ENCODE measurements at places on chromosomes 5 and 9.
A peak's percentile ranks its signal among the peaks of the same experiment; 100 is the strongest.

DNA sequence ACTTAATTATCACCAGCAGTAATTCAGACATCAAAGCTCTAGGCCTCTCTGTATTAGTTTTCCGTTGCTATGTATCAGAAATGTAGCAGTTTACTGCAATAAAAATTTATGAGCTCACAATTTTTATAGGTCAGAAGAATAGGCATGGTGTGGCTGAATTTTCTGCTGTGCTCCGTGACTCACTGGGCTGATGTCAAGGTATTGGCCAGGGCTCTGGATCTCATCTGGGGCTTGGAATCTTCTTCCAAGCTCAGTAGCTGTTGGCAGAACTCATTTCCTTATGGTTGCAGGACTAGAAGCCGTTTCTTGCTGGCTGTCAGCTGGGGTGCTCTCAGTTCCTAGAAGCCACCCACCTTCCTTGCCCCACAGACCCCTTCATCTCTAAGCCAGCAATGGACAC lies 66.3 kb downstream of the PSAT1 start:
- DNase-seq: peak; percentile 57

GRCh38 chr5:59221769-59222168 lies 638.9 kb downstream of the RAB3C start:
- DNase-seq: no peak

DNA sequence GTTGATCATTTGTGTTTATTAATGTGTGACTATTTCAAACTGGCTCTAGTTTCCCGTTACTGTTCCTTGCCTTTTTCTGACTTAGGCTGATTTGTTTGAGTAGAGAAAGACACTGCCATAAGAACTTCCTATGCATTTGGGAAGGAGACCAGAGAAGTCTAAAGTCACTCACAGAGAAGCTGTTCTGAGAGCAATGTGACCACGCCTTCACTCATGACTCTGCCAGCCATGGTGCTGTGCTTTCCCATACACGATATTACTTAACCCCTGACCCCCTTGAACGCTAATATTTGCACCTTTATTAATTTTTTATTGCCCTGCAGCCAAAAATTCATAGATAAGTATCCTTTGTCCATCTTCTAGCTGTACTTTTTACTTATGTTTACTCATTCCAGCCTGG lies 20.9 kb downstream of the SLC28A3 start:
- no peak for DNase-seq

DNA sequence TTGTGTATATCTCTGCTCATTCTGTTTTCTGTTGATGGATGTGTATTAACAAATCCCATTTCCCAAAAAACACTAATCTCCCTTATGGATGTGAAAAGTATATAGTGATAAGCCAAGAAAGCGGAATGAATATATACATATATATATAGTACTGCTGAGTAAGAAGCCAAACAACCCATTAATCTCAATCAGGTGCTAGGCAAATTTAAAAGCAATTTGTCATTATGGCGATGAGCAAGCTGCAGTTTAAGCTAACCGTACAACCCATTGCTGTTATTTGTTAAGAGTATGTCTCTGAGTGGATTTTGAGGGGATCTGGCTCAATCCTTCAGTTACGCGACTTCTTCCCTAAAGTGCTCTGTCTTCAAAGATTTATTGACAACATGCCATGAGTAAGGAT lies 640.4 kb upstream of the ARRDC3 start:
- no peak for DNase-seq

DNA sequence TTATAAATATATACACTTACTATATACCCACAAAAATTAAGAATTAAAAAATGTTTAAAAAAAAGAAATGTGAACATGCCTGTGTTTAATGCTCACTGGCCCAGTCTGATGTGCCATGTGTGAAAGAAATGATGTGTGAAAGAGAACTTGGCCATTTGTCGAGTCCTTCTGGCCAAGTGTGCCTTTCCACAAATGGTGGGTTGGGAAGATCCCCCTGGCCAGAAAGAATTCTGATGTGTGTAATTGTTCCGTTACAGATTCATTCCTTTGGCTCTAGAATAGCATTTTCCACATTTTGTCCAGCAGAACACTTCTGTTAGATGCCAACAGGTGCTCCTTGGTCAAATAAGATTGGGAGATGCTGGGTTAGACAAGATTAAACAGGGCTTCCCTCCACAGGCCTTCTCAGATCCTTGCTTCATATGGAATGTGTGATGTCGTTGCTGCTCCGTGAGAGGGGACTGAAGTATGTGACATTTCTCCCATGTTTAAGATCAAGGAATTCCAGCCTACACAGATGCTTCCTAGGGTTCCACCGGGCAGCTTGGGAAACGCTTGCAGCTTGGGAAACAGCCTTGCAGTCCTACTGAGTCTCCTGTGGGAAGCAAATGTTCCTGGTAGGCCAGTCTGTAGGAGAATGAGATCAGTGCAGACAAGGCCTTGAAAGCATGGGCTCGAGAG lies 32.1 kb downstream of the GDNF start:
- peak; percentile 25 for DNase-seq

DNA sequence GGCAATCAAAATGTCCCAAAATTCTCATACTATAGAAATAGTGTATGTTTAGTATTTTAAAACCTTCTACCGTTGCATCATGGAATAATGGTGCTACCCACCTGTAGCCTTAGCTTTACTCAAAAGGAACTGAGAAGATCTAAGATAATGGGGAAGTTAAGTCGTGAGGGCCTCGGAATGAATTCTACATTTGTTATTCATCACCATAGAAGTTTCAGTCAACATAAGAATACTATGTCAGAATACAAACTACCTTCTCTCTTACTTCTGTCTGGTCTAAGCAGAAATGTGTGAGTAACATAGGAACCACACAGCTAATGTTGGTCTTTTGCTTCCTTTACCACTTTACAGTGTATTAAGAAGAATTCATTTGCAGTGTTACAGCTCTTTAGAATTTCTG lies 43.2 kb downstream of the RFK start:
- DNase-seq: no peak

GRCh38 chr9:76032038-76032796 lies 141.7 kb downstream of the PCSK5 start:
- DNase-seq: no peak

DNA sequence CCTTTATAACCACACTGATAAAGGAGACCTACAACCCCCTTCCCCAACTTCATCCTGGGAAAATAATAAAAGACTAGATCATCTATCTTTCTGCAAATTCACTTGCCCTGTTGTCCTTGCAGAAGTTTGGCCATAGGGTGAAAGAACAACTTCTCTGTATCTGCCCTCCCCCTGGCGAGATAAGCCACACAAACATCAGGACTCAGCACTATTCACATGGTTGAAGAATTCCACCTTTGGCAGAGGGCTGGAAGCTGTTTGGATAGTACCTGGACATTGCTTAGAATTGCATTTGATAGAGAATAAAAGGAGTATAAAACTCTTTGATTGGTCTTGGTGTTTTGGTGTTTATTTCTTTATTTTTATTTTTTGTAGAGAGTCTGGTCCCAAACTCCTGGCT lies 16.9 kb downstream of the FAM151B start:
- DNase-seq: no peak

DNA sequence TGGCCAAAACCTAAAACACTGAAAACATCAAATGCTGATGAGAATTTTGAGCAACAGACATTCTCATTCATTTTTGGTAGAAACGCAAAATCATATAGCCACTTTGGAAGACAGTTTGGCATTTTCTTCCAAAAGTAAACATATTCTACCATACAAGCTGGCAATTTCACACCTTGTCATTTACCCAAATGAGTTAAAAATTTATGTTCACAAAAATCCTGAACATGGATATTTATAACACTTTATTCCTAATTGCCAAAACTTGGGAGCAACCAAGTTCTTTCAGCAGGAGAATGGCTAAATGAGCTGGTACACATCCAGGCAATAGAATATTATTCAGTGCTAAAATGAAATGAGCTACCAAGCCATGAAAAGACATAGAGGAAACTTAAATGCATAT lies 1270.1 kb upstream of the ACO1 start:
- DNase-seq: no peak

- DNase-seq: no peak
Measured at GRCh38 chr9:136364942-136365774, 1.6 kb upstream of the DNLZ start.

DNA sequence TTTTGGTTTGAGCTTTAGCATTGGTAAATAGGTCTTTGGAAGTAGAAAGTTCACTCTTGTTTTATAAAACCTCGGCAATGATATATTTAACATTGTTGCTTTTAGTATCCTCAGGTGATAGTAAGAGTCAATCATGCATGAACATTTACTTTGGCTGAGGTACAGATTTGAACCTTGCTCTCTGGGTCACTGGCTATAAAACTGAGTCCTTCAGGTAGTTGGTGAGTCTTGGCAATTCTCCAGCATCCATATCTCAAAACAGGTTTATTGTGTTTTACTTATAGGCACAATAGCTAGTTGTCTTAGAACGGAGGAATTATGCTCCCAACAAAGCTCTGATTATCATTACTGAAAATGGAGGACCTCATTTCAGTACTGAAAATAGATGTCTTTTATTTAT lies 75.1 kb downstream of the MAT2B start:
- no peak for DNase-seq

- no peak for DNase-seq
Measured at GRCh38 chr9:91802391-91802790, 147.6 kb downstream of the ROR2 start.

GRCh38 chr9:112772215-112772509 lies 21.6 kb downstream of the SNX30 start:
- DNase-seq: no peak

GRCh38 chr5:112892776-112893175 lies 29.3 kb downstream of the REEP5 start:
- no peak for DNase-seq

GRCh38 chr5:38574009-38574408 lies 17.6 kb upstream of the LIFR start:
- no peak for DNase-seq

DNA sequence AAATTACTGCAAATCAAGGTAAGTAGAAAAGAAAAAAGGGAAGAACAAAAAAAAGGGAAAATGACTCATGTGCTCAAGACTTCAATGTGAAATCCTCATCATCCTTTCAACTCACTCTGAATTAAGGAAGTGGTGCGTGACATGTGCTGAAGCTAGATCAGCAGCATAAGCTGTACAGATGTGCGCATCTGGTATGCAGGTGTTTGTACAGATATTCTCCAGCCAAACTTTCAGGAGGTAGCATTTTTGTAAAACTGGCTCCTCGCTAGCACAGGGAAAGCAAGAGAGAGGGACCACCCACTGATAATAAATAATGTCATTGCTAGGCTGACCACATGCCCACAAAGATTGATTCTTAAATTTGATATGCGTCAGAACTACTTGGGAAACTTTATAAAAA lies 253.9 kb upstream of the RGMB start:
- DNase-seq: peak; percentile 54

GRCh38 chr5:71972777-71973473 lies 134.3 kb upstream of the MAP1B start:
- no peak for DNase-seq

DNA sequence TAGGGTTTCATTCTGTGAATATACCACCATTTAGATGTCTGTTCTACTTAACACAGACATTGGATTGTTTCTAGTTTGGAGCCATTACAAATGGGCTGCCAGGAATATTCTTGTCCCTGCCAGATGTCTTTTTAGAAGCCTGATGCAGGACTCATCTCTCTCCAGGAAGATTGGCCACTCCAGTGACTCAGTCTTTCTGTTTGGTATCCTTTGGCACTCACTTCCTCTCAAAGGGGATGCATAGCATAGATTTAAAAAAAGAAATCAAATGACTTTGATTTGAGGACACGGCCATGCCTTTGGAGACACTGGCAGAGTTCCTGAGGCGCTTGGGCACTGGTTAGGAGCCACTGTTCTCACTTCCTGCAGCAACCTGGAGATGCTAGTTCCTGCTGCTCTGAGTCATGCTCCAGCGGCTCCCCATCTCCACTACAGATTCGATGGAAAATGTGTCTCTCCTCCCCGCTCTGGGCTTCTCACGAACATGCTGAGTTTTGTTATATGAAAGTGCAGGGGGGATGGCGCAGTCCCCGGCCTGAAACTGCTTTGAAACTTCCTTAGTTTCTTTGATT lies 3.5 kb upstream of the ZNF366 start:
- peak; percentile 88 for DNase-seq

- no peak for DNase-seq
Measured at GRCh38 chr9:84573083-84573482, 96.4 kb upstream of the NTRK2 start.

- no peak for DNase-seq
Measured at GRCh38 chr5:1771149-1772065, 28.2 kb downstream of the MRPL36 start.

DNA sequence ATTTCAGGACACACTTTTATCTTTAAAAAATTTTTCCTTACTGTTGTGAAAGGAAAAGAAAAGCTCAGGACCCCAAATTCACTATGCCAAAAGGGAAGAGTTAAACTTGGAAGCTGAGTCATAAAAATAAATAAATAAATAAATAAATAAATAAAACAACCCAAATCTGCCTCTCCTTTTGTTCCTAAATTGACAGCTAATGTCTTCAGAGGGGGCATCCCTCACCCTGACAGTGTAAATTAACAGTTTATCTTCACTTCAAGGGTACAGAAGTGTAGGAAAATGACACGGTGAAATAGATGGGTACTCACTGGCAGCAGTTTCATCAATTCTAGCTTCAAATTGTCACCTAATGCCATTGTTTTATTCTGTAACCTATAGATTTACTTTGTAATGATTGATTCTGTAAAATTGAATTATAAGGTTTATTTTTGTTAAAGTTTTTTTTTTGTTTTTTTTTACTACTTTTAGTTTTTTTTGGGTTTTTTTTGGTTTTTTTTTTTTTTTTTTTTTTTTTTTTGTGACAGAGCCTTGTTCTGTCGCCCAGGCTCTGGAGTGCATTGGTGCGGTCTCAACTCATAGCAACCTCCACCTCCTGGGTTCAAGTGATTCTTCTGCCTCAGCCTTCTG lies 18.5 kb upstream of the ANXA1 start:
- no peak for DNase-seq

GRCh38 chr9:121463026-121463807 lies 36.4 kb downstream of the GGTA1 start:
- no peak for DNase-seq

DNA sequence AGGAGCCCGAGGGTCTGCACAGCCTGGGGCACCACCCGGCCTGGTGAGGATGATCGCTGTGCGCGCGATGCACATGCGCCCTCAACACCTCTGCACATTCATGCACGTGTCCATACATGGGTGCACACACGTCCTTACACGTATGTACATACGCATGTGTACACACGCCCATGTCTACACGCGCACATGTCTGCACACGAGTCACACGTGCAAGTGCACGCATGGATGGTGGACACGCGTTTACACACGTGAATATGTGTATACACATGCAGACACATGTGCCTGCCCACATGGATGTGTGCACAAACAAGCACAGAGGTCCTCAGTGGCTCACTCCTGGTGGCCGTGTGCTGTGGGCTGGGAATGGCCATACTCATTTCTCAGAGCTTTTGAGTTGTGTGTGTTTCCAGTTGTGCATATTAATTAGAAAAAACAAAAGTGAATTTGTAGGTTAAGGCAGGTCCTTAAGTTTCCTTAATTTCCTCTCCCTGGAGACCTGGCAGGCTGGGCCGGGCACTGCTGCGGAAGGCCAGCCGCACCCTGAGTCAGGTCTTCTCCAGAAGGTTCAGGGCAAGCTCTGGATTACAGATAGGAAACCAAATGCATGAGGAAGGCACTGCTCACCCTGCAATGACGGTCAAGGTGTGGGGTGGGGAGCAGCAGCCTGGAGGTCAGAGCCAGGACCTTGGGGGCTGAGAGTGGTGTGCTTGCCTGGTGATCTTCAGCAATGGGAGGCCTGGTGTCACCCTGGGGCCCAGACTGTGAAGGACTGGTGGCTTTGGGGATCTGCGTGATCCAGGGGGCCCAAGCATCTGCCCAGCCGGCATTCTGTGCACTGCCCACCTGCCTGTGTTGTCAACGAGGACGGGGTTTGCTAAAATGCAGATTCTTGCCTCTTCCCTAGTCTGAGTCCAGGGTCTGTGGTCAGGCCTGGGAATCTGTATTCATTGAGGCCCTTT lies 1.3 kb upstream of the RNU6ATAC start:
- DNase-seq: peak; percentile 36
